ENCODE measurements at places on chromosomes 11 and 22.

DNA sequence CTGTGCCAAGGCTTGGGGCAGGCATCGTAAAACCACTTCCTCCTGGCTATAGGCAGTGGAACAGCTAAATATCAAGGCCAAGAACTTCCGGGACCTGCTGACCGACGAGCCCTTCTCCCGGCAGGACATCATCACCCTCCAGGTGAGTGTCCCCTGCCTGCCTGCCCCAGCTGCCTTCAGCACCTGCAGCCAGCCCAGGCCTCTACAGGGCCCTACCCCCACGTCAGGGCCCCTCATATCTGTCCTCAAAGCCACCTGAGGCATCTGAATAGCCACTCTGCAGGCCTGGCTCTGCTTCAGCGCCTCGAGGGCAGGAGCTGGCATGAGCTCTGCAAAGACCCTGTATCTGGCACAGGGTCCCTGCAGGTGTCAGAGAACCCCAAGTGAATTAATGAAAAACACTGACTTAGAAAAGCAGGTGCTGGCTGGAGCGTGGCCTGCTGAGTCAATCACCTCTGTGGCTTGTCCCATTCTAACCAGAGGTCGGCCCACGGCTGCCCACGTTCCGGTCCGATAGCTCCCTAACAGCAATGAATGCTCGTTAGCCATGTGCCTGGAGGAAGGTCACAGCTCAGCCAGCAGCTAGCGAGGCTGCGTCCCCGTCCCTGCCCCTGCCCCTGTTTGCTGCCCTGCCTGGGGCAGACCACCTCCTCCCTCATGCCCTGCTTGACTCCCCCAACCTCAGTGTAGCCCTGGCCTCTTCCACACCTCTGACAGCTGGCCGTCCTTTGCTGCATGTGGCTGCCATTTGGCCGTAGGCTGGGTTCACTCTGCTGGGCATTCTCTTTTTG is 16.8 kb downstream of the PPIL2 start:
- no peak for DNase-seq

DNA sequence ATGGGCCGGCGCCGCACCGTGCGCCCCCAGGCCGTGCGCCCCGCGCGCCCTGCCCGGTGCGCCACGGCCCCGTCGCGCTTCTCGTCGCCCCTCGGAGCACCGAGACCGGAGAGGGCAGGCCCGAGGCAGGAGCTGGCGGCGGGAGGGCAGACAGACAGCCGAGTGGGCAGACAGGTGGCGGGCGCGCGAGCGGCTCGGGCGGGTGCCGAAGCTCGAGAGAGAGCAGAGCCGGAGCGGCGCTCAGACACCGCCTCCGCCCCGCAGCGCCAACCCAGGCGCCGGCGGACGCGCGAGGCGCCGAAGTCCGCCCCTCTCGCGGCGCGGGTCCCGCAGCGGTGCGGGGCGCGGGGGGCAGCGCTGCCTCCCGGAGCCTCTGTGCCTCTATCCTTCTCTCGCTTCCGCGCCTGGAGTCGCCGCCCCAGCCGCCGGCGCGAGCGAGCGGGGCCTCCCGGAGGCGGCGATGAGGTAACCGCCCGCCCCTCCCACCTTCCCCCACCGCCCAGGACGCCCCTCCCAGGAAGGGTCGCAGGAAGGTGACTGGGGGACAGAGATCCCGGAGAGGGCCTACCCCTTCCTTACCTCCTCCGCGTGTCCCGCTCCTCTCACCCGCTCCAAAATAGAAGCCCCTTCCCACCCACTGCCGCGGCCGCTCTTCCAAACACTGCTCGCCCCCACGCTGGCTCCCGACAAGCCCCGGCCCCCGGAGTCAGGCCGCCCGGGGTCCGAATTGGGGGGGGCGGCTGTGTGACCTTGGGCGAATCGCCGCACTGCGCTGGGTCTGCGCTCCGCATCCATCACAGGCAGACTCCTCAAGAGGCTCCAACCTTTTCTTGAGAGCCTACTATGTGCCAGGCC is at the start of gene RASL10A:
Gene RASL10A (minus strand): TSS at position 412 of the 855 bp plus-strand sequence. CDS start 451 bp downstream, outside the sequence.
- DNase-seq: no peak

DNA sequence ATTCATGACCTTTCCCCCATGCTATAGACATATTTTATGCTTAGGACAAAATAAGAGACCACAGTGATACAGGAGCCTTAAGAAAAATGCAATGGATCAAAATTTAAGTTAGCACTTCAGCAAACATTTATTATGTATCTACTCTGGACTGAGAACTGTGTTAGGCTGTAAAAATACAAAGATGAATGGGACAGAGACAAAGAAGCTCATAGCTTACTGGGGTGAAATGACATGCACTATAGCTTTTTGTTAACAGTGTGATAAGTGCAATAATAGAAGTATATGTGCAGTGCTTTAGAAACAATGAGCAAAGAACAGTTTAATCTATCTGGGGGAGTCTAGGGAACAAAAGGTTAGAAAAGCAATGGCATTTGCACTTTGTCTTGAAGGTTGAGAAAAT is 1543.1 kb downstream of the FAM181B start:
- DNase-seq: no peak

DNA sequence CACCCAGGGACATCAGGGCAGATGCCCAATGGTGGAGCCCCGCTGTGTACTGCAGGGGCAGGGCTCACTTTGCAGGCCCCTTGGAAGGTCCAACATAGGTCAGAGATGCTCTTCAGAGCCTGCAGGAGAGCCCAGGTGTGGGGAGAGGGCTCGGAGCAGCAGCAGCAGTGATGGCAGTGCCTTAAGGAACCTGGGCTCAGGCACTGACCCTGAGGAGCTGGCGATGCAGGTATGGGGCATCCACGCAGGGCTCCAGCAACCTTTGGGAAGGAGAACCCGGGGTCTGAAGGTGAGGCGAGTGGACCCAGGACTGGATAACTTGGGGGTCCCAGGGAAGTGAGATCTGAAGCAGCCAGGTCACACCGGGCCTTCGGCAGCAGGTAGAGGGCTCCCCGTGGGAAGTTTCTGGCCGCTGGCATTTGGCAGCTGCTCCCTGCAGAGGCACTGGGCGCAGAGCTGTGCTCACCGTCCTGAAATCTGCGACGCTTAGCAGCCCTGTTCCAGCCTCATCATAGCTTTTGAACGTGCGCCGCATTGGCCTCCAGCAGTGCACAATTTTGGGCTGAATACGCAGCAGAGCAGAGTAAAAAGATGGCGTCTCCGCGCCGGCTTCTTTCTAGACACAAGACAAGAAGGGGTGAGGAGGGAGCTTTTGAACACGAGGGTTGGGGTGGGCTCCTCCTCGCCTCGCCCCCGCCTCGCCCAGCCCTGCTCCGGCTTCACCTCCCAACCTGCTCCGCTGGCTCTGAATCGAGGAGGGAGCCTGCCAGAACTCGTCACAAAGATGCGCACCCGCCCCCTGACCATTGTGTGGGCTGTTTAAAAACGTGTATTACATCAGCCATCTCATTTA is 118.8 kb downstream of the MPPED1 start:
- no peak for DNase-seq

- no peak for DNase-seq
Measured at GRCh38 chr22:17629641-17630040, 1.1 kb upstream of the ATP6V1E1 start.

DNA sequence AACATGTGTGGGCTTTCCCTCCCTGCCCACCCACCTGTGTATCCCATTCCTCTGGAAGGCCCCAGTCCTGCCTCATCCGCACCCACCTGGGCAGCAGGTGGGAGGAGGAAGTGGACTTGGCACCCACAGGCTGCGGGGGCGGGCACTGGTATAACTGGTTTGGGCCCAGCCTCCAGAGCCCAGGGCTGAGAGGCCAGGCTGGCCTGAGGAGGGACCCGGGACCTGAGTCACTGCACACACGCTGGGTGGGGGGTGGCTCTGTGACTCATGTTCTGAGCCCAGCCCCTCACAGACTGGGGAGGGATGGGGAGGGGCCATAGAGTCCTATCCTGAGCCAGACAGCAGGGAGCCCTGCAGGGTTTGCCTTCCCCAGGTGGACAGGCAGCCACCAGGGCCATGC is 16.7 kb downstream of the PHLDA2 start:
- no peak for DNase-seq

- DNase-seq: no peak
Measured at GRCh38 chr22:24819911-24820461, 14.0 kb downstream of the SGSM1 start.

DNA sequence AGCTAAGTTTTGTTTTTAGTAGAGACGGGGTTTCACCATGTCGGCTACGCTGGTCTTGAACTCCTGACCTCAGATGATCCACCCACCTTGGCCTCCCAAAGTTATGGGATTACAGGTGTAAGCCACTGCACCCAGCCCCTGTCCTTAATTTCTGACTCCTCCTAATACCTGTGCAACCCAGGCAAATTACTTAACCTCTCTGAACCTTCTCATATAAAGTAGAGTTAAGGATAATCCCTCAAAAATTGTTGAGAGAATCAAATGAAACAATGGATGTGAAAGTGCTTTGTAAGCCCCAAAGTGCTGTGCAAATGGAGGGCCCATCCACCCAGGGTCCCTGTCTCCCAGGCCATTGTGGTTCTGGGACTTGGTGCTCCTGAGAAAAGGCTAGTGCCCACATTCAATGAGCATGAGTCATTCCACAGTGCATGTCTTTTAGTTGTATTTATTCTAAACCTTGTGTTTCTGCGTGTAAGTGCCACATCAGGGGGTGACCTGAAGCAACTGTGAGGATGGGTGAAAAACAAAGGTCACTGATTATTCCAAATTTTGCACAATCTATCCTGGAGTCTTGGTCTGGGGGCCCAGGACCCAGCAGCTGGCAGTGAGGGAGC is 61.4 kb upstream of the PTPRJ start:
- no peak for DNase-seq

GRCh38 chr11:15807827-15808226 is 548.5 kb downstream of the SOX6 start:
- no peak for DNase-seq

GRCh38 chr11:30328681-30329080 is 5.8 kb downstream of the ARL14EP start:
- no peak for DNase-seq

DNA sequence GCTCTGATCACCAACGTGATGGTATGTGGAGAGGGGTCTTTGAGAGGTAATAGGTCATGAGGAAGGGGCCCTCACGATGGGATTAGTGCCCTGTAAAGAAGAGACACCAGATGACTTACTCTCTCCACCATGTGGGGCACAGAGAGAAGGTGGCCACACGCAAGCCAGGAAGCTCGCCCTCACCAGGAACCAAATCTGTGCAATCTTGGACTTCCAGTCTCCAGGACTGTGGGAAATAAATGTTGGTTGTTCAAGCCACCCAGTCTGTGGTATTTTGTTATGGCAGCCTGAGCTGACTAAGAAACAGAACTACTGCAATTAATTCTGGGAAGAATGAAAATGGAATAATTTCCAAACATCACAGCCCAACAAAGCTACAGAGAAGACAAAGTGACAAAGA is 117.5 kb downstream of the SNX19 start:
- DNase-seq: no peak

DNA sequence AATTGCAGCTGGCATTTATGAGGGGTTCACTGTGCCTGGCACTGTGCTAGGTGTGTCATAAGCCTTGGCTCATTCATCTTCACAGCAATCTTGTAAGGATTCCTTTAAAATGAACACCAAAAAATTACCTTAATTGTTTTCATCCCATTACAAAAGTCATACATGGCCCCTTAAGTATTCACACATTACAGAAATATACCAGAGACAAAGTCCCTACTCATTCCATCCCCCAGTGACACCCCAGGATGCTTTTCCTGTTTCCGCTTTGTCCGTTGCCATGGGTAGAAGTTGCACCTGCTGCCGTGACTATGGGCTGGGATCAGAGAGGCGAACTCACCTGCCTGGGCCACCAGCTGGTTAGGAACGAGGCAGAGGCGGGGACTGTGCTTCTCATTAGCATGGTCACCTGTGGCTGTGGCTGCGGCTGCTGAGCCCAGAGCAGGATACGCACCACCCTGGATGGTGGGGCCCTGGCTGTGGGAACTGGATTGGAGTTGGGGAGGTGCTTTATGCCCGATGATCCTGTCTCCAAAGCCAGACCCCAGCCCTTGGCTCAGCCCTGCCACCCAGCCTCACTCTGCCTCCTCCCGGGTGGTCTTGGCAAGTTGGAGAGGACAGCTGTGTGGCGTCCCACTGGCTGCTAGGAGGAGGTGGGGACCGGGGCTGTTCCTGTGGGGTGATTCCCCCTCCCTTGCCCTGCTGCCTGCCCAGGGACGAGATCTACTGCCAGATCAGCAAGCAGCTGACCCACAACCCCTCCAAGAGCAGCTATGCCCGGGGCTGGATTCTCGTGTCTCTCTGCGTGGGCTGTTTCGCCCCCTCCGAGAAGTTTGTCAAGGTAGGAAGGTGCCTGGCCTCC is 60.8 kb downstream of the MYO7A start:
- no peak for DNase-seq

DNA sequence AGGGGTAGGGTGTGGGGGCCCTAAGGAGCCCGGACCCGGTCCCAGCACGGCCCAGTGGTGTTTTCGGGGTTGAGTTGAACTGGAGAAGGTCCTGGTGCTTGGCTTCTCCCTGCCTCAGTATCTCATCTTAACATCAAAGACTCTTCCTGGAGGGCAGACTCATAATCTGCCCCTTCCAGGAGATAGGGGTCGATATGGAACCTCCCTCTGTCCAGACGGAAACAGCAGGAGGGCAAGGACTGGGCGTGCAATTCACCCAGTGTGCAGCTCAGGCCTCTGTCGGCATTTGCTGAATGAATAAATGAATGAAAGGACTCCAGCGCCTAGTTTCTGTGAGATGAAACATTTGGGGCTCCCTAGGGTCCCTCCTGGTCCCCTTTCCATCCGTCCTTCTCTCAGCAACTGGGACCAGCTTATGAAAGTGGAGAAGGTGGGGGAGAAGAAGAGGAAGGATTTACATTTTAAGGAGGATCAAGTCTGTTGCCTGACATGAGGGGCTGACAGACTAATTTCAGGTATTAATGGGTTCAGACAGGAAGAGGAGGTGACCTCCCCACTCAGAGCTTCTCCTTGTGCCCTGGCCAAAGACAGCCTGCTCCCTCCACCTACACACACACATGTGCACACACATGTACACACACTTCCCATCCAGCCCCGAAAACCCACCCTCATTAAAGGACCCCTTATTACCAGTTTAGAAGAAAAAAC is 1.1 kb upstream of the SHISA8 start:
- DNase-seq: no peak
